NCI-H526 (cell line): ENCODE measurements at places on chromosomes 1 and 21.
A peak's percentile ranks its signal among the peaks of the same experiment; 100 is the strongest.

DNA sequence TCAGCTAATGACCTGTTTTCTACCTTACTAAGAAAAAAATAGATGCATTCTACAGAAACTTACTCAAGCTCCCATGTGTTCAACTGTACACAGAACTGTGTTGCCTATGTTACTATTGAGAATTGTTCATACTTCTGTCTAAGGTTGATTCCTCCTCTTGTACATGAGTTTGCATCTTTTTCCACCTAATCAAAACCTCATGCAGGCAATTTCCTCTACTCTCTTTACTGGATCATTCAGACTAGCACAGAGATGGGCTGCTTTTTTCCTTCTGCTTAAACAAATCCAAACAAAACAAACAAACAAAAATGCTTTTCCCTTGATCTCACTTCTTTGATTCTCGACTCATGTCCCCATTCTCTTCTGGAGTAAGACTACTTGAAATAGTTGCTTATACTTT lies 58.8 kb upstream of the PTGFR start:
- DNase-seq: no peak

- DNase-seq: peak; percentile 7
Observed at GRCh38 chr1:91278754-91279153, 125.9 kb downstream of the HFM1 start.

- DNase-seq: no peak
Observed at GRCh38 chr1:198676253-198676652, 37.4 kb downstream of the PTPRC start.

- DNase-seq: no peak
Observed at GRCh38 chr1:230270185-230270558, 156.0 kb downstream of the PGBD5 start.

- DNase-seq: no peak
Observed at GRCh38 chr21:44989537-44989886, 49.7 kb downstream of the SLX9 start.

- no peak for DNase-seq
Observed at GRCh38 chr1:235402457-235403200, 35.4 kb downstream of the TBCE start.

GRCh38 chr1:238892612-238893011 lies 493.8 kb upstream of the CHRM3 start:
- DNase-seq: no peak

- DNase-seq: no peak
Observed at GRCh38 chr21:43331962-43332828, 94.7 kb downstream of the SIK1 start.

DNA sequence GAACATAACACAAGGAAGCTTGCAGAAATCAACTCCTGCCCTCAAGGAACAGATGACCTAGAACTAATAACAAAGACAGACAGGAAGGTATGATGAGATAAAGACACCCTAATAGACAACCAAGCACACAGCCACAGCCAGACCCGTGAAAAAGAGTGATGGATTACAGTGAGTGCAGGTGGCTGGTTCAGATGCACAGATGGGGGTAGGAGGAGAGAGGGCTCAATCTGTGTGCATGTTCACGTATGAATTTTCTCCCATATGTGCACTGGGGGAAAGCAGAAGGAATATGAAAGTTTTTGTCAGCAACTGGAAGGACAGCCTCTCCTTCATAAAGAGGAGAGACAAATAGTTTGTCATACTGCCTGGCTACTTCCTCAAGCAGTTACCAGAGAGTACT lies 367.1 kb downstream of the PBX1 start:
- no peak for DNase-seq

DNA sequence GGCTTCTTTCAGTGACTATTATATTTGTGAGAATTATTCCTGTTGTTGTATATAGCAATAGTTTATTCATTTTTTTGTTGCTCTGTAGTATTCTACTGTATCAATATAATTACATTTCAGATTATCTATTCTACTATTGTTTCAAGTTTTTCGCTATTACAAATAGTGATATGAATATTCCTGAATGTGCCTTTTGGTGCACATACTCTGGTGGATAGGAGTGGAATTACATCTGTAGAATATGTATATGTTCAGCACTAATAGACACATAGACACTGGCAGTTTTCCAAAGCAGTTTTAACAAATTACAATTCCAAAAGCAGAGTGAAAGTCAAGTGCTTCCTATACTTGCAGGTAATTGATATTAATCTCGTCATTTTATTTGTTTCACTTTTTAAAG lies 696.2 kb upstream of the PRMT6 start:
- peak; percentile 1 for DNase-seq

GRCh38 chr1:183247931-183248330 lies 61.9 kb downstream of the LAMC2 start:
- no peak for DNase-seq

DNA sequence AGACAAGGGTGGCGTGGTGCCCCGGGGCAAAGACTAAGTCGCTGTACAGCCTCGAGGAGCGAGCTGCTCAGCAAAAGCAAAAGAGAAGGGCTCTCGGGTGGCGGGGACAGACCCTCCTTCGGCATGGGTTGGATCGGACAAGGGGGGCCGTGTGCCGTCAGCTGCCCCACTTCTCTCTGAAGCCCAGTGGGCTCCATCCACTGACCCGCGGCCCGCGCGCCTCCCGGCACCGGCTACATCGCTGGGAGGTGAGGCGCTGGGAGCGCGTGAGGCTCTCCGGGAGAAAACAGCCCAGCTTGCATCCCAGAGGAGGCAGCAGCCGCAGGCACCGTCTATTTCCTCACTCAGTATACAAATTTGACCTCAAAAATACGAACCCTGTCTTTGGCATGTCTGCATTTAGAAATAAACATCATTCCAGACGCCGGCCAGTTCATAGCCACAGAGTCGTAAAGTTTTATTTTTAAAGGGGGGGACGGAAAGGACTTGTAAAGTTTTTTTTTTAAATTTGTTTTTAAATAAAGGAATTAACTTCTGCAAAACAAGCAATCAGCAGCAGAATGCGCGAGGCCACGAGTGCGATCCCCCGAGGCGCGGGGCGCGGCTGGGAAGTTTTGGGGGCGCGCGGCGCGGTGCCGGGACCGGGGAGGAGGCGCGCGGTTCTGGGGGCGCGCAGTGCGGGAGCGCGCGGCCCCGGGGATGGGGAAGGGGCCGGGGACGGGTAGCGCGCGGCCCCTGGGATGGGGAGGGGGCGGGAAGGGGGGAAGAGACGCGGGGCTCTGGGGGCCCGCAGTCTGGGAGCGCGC lies 689 bp upstream of the GPR137B start:
- no peak for DNase-seq

- no peak for DNase-seq
Observed at GRCh38 chr1:176315519-176316220, 108.6 kb upstream of the COP1 start.

DNA sequence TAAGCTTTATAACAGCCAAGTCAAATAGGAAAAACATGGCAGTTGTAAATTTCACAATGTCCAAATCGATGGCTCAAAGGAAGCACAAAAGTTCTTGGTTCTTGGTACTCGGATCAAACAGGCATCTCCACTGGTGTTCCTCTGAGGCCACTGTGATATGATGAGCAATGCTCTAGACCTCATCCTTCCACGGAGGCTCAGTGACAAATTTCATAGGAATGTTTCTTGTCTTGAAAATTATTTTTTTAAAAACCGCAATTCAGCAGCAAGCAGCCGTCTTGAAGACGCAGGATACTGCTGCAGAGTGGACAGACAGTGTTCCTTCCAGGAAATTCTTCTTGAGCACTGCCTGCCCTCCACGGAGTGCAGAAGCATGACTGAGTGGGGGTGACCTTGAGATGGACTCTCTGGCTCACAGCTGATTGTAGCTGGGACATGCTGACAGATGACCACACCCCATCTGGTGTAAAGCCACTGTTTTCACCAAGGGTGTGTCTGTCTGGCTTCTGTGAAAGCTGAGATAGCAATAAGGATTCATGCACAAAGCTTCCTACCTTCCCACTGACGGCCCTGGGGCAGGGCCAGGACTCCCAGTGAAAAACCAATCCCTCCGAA lies 61.9 kb downstream of the TIAM1 start:
- no peak for DNase-seq

- no peak for DNase-seq
Observed at GRCh38 chr1:157819896-157820295, at the start of gene FCRL1. TSS of gene FCRL1 (minus strand) at chr1:157820120. CDS start at chr1:157820037, 83 bp downstream.

GRCh38 chr1:116508984-116509980 lies 61.5 kb downstream of the CD58 start:
- DNase-seq: no peak

DNA sequence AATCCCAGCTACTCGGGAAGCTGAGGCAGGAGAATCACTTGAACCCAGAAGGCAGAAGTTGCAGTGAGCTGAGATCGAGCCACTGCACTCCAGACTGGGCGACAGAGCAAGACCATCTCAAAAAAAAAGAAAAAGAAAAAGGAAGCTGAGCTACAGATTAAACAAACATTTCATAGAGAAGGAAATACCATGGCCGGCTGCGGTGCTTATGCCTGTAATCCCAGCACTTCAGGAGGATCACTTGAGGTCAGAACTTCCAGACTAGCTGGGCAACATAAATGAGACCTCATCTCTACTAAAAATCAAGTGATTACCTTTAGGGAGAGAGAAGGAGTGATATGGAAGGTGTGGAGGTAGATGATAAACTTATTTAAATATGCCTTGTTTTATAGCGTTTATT lies 14.0 kb upstream of the CFAP126 start:
- no peak for DNase-seq

DNA sequence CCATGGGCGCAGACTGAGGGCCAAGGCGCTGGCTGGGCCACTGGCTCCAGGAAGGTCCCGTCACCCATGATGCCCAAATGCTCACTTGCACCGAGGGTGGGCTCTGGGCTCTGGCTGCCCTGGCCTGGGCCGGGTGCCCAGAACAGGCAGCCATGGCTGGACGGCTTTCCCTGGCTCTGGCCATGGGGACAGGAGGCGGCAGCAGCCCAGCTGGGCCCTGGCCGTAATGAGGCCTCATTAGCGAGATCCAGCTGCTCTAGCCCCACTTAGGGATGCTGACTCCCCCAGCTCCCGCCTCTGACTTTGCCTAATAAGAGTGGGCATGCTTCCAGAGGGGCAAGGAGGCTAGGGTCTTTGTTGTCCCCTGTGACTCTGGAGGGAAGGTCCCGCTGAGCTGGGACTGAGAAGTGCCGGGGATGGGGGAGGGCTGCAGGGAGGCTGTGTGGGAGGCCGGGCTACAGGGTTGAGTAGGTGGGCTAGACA lies 11.8 kb downstream of the SLC6A9 start:
- no peak for DNase-seq

DNA sequence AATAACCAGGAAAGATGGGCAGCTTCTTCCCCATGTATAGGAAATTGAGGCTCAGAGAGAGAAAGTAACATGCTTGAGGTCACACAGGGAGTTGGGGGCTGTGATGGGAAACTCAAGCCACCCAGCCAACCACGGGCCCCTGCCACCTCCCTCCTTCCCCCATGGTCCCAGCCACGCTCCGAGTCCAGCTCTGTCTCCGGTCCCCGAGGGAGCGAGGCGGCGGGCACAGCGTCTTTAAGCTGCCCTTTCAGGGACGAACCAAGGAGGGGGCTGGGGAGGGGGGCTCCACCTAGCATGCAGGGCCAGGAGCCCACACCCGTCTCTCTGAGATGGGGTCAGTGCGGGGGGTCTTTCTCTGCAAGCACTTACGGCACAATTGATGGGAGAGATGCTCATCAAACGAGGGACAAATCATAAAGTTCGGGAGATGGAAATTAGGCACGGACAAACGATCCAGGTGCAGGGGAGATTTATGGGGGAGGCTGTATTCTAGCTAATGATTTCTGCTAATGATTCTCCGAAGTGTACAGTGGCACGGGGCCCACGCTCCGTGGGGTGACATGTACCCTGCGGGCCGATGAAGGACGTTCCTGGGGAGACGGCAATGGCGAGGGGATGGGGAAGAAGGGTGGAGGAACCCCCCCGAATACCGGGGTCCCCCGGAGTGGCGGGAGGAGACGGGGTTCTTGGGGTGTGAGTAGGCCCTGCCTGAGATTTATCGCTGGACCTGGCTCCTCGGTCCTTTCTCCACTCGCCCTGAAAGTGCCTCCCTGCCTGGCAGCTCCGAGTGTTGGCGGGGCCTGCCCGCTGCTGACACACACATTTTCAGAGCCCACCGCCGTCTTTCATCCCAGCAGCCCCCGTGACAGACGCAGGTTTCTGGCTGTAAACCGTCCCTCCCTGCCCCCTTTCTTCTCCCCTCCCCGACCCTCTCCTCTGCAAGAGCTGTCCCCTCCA lies 31.2 kb upstream of the CASZ1 start:
- no peak for DNase-seq

GRCh38 chr21:30447056-30447455 lies 7.0 kb downstream of the KRTAP15-1 start:
- DNase-seq: no peak

- no peak for DNase-seq
Observed at GRCh38 chr21:41836166-41837015, 42.8 kb downstream of the PRDM15 start.

GRCh38 chr1:182374101-182374834 lies 17.3 kb downstream of the GLUL start:
- no peak for DNase-seq

DNA sequence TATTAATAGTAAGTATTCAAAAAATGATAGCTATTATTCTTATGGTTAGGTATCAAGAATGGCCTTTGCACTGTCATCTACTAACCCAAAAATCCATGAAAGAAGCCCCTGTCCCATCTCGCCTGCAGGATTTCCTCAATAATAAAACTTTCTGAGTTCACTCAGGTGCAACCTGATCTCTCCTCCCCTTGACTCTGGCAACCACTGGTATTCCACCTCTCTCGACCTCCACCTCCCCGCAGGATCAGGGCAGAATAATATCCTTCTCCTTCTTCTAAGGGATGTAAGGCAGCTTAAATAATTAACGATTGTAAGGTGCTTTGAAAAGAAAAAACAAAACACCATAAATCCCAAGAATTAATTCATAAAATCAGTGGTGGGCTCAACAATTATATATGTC lies 359.3 kb downstream of the PLPP3 start:
- DNase-seq: no peak

DNA sequence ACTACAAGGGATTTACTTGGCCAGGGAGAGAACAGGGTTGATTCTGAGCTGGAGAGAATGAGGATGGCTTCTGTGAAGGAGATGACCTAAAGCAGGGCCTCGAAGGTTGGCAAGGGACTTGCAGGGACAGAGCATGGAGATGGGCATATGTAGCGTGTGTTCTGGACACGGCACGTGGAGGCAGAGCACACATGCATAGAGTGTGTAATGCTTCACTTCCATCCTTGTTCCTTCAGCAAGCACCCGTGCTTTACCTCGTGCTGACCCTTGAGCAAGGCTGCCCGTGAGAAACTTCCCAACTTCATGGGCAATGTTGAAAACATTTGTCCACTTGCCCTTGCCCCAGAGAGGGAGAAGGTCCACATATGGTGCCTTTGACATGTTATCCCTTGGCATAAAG lies 33.1 kb downstream of the NFIA start:
- no peak for DNase-seq

- DNase-seq: no peak
Observed at GRCh38 chr1:225919906-225920305, 4.1 kb downstream of the PYCR2 start.
